ENCODE measurements at places on chromosomes 7 and 10.

GRCh38 chr10:10477844-10478243 lies 539.8 kb upstream of the CELF2 start:
- DNase-seq = no peak

DNA sequence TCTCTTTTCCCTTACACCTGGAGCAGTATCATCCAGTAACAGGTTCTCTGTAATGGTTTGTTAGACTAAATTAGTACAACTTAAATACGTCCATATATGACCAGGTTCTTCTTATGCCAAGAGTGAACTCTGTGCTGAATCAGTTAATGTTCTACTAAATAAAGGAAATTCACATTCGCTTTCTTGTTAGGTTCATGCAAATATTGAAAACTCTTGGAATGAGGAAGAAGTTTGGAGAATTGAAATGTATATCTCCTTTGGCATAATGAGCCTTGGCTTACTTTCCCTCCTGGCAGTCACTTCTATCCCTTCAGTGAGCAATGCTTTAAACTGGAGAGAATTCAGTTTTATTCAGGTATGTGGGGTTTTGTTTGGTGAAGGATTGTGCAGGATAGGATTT lies 15.3 kb upstream of the CFAP69 start:
- no peak for DNase-seq

DNA sequence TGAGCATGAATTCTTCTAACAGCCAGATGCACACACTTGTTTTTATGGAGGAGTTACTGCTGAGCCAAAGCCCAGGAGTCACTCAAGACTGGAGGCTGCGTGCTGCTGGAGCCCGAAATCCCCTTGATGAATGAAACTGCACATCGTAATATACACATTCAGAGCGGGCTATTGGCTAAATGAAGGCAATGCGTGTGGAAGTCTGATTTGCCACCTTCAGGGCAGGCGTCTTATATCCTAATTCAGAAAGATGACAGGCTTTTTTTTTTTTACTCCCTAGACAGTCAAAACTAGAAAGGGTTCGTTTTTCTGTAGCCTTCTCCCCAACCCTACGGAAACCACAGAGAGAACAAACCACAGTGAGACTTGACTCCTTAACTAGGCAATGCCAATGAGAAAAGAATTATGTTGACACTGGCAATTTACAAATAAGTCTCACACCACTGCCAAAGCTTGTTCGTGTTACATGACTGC lies 227.2 kb upstream of the KLF14 start:
- DNase-seq = peak; percentile 84

DNA sequence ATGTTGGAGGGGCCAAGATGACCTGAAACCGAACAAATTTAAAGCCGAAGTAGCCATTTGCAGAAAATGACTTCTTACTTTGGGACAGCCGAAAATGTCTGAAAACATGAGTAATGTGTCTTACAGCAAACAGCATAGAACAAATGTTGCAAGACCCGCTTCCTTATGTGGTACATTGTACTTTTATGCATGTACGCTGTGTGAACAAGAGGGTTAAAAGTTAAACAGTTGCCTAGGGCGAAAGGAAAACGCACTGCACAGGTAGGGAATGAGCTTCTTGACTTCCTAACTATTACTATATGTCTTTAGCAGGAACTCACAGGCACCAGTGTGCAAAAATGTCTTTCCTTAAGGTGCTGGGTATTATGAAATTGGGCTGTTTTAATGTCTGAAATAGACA lies 303.5 kb upstream of the MGMT start:
- DNase-seq = no peak

DNA sequence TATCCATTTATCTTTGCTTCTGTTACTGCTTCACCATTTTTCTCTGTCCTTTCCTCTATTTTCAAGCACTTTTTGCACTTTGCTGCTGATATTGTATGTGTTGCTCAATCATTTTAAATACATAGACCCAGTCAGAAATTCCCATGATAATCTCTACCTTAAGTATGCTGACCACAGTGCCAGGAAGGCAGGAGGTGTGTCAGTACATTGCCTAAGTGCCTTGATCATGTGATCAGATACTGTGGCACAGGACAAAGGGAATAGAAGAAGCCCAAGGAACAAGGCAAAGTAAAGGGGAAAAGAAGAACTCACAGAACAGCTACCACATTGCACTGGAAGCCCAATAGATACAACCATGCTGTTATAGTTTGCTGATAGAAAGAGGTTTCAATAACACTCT lies 53.7 kb upstream of the CD36 start:
- DNase-seq = no peak

DNA sequence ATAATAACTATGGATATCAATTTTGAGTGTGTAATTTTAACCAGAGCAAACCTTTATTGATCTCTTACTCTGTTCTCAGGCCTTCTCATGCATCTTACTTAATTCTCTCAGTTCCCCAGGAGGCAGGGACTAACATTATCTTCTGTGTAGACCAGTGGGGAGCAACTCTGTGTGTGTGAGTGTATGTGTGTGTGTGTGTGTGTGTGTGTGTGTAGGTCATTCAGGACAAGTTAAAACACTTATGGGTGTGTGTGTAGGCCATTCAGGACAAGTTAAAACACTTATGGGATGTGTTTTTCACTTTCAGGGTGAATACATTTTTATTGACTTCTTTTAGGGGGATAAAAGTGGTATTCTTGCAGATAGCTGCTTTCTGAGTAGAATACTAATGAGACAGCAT lies 145.0 kb downstream of the ADAM12 start:
- no peak for DNase-seq

GRCh38 chr10:102396730-102397151 lies 1.2 kb downstream of the NFKB2 start:
- DNase-seq = no peak

DNA sequence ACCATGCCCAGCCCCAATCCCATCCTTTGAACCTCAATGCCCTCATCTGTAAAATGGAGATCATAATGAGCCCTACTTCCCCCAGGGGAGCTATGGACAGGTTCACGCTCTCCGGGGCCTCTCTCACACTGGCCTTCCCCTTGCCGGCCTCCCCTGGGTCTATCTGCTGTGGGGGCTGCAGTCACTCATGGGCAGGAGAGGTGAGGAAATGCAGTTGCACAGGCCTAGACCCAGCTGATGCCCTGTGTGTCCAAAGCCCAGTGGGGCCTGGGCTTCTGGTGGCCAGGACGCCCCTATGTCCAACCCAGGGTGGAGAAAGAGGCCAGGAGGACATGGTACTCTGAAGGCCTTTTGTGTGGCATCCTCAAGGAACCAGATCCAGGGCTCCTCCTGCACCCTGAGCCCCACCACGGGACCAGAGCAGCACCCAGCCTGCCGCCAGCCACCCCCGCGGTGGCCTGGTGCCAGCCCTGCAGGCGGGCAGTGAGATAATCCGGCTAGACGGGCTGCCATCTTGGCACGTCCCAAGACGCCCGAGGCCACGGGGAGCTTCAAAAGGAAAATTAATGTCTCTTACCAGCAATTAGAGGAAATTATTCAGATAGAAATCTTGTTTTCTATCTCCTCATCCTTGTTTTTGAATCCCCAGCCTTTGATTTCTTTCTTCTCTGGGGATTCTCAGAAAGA lies 39.0 kb downstream of the MYL10 start:
- no peak for DNase-seq

- DNase-seq = no peak
These were observed 50.0 kb downstream of the TACR2 start for GRCh38 chr10:69366738-69367137.

GRCh38 chr10:14635043-14635710 lies 139.5 kb downstream of the FAM107B start:
- DNase-seq = no peak

DNA sequence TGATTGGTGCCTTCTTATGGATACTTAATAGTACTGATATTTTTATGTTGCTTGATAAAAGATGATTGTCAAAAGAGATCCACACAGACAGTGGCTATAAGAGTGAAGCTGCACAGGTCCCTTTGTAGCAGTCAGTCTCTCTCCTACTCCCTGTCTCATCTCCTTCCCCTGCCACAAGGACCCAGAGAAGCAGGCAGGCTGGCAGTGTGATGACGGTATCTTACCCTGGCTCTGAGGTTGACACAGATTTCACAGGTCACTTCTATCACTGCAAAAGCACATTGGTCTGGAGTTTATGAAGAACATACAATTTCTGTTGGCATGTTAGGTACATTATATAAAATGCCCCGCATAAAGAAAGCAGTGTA lies 64.4 kb upstream of the AHR start:
- DNase-seq = peak; percentile 45

DNA sequence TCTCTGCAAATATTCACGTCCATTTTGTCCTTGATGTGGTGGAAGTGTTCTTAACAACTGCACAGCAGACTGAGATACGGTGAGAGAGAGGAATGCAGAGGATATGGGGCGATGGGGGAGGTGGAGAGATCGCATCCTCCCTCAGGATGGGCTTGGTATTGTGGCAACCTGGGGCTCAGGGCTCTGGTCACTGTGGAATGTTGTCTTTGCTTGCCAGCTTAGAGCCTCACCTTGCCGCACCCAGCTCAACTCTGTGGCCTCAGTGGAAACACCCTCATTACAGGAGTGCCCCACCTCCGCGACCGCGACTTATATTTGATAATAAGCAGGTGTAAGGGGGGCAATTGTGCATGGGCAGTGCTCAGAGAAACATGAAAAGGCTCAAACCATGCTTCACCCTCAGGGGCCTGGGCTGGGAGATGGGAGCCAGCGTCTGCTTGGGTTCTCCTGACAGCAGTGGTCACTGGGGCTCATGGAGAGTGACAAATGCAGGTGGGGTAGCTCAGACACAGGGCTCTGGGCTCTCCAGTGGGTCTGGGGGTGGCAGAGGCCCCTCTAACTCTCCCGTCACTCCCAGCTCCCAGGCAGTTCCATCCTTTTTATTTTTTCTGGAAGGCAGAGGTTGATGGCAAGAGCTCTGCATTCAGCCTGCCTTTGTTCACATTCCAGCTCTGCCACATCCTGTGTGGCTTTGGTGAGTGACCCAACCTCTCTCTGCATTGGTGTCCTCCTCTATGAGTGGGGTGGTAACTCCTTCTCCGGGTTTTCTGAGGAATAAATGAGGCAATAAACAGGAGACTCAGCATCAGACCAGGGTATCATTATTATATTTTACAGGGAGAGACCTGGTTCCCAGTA lies 43.1 kb upstream of the EMX2 start:
- DNase-seq = no peak

DNA sequence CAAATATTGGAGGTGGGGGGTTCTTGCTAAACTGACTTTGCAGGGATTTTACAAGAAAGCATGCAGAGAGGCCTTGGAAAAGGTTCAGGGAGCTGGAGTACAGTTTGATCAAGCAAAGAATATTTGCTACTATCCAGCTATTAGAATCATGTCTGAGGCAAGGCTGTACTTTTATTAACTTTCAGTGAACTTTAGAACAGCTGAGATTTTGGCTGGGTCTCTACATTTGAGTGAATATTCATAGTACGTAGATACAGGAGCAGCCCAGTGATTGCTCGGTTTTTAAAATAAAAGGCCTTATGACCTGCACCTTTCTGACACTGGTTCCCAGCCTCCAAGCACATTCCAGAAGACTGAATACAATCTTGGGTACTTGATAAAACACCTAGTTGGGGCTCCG lies 496.8 kb upstream of the AKR1E2 start:
- no peak for DNase-seq

GRCh38 chr10:51186361-51186760 lies 112.1 kb downstream of the PRKG1 start:
- DNase-seq = no peak

DNA sequence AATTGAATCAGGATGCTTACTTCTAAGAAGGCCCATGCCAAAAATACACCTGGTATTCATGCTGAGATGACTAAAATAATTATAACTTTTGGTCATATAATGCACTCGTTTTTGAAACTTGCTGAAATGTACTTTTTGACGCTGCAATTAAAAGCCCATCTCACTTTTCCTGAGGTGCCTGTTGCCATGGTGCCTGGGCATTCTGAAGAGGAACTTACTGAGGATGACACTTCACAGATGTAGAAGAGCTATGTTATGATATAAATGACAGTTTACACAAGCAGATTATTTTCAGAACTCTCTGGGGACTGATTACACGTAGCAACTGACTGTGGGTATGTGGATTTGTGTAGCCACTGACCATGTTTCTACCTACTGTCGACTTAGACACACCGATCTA lies 182.4 kb downstream of the TPK1 start:
- DNase-seq = no peak

DNA sequence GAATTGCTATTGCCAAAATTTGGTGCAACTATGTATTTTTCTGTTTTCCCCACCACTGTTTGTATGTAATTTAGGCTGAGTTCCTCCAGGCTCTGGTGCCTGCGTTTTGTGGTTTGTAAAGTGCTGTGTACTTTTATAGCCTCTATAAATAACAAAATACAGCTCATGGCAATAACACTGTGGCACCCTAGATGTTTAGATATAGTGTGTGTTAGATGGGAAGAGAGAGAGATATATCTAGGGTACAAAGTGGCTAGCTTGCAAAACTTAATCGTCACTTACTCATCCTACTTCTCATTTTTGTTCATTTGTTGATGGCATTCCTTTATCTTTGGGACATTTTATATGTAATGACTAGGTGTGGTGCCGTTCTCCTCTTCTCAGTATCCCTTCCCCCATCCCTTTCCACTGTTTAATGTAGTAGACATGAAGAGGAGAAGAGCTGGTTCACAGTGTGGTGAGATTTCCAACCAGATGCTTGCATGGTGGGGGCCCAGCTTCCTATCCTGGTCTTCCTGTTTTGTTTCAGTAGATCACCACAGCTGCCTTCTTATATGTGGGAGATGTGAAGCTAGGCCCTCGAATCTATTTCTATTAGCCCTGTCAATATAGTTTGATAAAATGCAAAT lies 115.0 kb downstream of the SND1 start:
- DNase-seq = no peak

- DNase-seq = no peak
These were observed 132.0 kb downstream of the RPS24 start for GRCh38 chr10:78165617-78166016.

GRCh38 chr7:21923658-21924057 lies 22.0 kb downstream of the CDCA7L start:
- DNase-seq = no peak

DNA sequence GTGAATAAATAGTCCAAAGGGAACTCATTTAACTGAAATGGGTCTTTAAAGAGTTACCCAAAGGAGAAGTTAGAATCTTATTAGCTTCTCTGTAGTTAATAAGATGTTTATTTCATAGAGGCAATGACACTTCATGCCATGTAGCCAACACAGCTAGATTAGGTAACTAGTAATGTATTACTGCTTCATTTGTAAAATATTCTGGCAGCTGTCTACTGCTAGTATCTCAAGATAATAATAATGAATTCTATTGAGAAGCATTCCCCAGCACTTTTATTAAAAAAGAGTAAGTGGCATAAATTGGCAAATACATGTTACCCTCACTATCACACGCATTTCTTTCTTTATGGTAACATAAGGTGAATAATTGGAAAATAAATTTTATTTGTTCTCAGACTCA lies 10.1 kb downstream of the PAPSS2 start:
- no peak for DNase-seq

Measured in activated T-cell treated with anti-CD3 and anti-CD28 coated beads, Interleukin-2, amount 50 U/mL, for 48 hours (primary cell).